Activated T-cell treated with anti-CD3 and anti-CD28 coated beads, Interleukin-2, amount 50 U/mL, for 24 hours (primary cell): ENCODE measurements at places on chromosomes 16 and 17.

DNA sequence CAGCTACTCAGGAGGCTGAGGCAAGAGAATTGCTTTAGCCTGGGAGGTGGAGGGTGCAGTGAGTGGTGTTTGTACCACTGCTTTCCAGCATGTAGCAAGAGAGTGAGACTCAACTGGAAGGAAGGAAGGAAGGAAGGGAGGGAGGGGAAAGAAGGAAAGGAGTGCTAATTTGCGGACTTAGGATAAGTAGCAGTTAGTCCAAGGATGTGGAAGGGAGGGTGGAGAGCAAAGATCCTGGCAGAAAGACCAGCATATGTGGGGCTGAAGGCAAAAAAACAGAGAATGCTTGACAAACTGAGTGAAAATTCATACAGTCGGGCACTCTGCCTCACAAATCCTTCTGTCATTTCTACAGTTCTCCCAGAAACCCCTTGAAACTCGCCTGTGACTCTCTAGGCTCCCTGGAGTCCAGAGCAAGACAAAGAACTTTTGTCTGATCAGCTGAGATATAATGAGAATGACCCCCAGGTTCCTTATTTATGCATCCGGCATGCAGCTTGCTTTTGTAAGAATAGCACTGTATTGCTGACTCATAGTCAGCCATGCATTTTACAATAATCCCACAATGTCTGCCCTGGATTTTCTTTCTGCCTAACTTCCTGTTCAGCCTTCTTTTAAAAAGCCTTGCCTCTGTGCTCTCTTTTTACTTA, 31.5 kb downstream of the CDK5RAP3 start:
- DNase-seq = no peak

DNA sequence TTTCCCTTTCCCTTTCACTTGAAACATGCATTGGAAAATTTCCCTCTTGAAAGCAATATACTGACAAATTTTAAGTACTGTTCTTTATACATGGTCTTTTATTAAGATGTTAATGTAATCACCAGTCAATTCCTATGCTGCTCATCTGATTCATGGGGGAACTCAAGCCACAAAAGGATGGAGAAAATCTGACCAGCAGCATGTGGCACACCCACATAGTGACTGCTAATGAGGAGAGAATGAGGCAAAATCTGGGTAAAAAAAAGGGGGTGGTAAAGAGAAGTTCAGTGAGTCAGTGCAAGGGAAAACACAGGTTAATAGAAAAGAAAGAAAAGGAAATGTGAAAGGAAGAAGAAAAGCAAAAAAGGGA, 11.3 kb downstream of the RFFL start:
- no peak for DNase-seq

- DNase-seq = no peak
Measured at GRCh38 chr17:67474081-67474661, 97.1 kb downstream of the PITPNC1 start.

DNA sequence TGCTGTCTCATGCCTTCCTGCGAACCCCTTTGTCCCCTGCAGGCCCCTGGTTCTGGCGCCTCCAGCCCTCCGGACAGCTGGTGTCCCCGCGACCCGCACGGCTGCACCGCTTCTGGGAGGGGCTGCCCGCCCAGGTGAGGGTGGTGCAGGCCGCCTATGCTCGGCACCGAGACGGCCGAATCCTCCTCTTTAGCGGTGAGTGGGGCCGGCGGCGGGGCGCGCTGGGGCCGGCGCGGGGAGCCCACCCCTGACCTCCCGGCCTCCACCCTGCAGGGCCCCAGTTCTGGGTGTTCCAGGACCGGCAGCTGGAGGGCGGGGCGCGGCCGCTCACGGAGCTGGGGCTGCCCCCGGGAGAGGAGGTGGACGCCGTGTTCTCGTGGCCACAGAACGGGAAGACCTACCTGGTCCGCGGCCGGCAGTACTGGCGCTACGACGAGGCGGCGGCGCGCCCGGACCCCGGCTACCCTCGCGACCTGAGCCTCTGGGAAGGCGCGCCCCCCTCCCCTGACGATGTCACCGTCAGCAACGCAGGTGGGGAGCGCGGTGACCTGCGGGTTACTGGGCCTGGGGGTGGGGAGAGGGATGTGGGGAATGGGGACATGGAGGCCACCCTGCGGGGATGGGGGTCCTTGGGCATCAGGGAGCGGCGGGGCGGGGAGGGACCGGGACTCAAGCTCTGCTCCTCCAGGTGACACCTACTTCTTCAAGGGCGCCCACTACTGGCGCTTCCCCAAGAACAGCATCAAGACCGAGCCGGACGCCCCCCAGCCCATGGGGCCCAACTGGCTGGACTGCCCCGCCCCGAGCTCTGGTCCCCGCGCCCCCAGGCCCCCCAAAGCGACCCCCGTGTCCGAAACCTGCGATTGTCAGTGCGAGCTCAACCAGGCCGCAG, 7.1 kb upstream of the IL32 start:
- peak; percentile 73 for DNase-seq

DNA sequence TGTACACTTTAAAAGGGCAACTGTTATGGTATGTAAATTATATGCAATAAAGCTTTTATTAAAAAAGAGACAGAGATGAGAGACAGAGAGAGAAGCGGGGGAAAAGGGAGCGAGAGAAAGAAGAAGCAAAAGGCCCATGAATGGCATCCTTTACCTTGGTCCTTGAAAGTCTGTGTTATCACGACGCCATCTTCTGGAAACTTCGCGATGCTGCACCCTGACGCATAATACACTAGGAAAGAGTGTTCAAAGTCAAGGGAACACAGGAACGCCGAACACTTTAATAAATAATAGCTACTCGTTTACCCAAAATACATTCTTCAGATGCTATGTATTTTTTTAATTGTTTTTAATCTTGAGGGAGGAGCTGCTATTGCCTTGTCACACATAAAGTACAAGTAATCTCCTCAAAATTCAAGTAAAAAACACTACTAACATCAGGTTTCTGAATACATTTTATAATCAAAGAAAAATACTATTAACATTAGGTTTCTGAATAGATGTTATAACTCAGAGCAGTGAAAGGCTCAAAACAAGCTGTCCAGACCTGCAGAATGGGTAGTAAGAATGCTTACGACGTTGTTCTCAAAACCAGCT, 23.0 kb upstream of the SLC38A8 start:
- peak; percentile 36 for DNase-seq

DNA sequence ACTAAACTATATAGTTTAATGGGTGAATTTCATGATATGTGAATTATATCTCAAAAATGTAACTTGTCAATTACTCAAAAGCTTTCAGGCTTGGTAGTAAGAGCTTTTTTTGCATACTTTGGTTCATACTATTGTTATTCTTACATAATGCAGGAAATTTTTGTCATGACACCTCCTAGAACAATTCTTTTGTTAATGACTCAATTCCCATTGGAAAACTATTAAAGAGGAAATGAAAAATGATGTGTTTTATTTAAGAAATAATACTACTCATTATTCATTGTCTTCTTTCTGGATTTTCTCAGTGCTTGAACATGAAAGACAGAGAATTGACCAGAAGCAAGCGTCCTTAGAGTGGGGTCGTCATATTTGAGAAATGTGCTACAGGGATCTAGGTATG, 196.4 kb upstream of the KCNJ16 start:
- DNase-seq = no peak

DNA sequence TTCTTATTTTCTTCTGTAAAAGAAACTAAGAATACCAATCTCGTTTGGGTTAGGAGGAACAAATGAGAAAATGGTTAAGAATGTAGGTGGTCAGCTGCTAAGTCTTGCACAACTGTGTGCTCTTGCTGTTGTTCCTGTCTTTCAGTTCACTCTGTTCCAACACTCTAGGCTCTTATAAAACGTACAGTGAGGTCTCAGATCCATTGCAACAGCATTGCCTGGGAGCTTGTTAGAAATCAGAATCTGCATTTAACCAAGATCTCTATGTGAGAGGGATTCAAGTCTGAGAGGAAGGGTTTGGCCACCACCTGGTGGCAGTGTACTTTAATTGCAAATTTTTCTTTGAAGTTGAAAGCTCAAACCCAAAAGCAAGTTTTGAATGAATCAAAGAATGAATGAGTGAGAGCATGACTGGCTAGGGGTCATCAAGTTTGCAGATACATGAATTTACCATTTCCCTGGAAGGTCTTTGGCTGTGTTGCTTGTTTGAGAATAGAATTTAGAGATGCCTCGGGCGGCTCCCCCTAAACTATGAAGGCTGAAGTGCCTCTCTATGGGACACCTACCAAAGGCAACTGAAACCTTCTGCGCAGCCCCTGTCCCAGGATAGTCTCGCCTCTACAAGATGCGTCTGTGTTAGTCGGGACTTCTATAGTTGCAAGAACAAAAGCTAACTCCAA, 2.5 kb downstream of the ALOX15B start:
- DNase-seq = no peak

GRCh38 chr16:67718668-67719047, 458 bp downstream of the GFOD2 start:
- no peak for DNase-seq

- no peak for DNase-seq
Measured at GRCh38 chr17:38560503-38561318, 45.0 kb downstream of the SRCIN1 start.

- no peak for DNase-seq
Measured at GRCh38 chr17:14921936-14922335, 343.2 kb downstream of the PMP22 start.

GRCh38 chr16:75096656-75097055, 19.9 kb downstream of the LDHD start:
- DNase-seq = no peak

GRCh38 chr16:30526137-30526822, at the start of gene ZNF768:
Gene ZNF768, minus strand, starts transcription at chr16:30526566. Its CDS starts 153 bp downstream, at chr16:30526413.
- no peak for DNase-seq

GRCh38 chr17:4008082-4008435, 43.8 kb upstream of the ATP2A3 start:
- DNase-seq = no peak

DNA sequence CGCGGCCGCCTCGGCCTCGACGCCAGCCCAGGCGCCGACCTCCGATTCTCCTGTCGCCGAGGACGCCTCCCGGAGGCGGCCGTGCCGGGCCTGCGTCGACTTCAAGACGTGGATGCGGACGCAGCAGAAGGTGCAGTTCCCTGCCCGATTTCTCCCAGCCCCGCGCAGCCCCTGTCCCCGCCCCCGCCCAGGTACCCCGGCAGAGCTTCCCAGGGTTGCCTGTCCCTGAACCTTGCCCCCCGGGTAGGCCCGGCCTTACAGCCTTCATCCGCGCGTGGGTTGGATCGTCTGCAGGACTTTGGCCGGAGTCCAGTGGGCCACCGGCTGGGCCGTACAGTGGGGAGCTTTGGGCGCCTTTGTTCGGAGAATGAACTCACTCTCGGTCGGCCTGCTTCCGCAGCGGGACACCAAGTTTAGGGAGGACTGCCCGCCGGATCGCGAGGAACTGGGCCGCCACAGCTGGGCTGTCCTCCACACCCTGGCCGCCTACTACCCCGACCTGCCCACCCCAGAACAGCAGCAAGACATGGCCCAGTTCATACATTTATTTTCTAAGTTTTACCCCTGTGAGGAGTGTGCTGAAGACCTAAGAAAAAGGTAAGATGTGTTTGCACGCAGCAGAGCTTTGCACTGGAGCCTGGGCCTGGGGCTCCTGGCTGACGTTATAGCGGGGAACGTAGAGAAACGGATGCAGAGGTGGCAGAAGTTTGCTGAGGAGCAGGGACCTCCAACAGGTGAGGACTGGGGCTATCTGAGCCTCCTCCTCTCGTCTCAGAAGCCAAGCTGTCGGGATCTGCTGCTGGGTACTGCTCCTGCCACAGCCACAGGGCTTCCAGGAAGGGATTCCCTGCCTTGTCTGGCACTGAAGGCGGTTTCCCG, 593 bp downstream of the GFER start:
- no peak for DNase-seq

GRCh38 chr17:2025622-2026309, 632 bp upstream of the RTN4RL1 start:
- peak; percentile 47 for DNase-seq

DNA sequence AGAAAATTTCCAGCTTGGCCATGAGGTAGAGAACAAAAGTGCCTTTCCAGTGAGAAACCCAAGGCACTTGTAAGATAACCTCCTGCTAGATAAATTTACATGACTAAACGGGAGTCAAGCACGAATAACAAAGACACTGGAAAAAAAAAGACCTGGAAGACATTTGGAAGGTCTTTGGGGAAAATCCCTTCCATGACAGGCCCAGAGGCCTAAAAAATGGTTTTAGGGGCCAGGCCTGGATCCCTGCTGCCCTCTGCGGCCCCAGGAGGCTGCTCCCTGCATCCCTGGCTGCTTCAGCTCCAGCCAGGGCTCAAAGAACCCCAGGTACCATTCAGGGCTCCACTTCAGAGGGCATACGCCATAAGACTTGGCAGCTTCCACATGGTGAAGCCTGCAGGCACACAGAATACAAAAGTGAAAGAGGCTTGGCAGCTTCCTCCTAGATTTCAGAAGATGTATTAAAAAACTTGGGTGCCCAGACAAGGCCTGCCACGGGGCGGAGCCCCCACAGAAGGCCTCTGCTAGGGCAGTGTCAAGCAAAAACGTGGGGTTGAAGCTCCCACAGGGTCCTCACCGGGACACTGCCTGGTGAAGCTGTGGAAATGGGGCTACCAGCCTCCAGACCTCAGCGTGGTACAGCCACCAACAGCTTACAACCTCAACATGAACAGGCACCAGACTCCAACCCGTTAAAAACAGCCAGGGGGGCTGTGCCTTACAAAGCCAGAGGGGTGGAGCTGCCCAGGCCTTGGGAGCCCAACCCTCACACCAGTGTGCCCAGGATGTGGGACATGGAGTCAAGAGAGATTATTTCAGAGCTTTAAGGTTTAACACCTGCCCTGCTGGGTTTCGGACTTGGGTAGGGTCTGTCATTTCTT, 77.1 kb downstream of the SDK2 start:
- DNase-seq = peak; percentile 61

- DNase-seq = no peak
Measured at GRCh38 chr17:3688852-3689261, 7.1 kb downstream of the P2RX5 start.

GRCh38 chr16:2016407-2016922, 3.1 kb upstream of the NPW start:
- no peak for DNase-seq

GRCh38 chr16:57530522-57531252, 5.7 kb downstream of the CCDC102A start:
- DNase-seq = peak; percentile 37

DNA sequence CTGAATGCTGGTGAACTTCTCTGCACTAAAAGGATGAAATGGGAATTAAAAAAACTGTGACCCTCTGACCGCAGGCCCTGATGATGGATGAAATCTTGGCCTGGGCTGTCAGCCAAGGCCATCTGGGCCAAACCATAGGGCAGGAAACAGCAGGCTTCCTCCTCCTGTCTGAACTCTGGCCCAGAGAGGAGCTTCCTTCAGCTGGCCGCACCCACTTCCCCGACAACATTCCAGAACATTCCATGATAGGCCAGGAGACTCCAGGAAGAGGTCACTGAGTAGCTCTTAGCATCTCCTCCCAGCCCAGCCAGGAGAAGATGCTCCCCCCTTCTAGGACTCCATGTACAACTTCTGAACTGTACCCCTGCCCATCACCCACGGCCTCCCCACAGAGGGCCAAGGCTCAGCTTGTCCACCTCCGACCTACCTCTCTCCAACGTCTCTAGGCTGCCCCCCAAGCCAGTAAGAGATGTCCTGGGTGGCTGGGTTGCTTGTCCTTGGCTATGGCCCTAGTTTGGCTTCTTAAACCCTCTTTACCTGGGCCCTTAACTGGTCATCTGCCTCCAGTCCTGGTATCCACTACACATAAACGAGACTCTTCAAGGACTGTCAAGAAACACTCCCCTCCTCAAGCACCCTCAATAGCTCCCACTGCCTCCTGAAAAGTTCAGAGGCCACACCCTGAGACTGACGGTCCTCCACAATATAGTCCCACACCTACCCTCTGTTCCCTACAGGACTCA, 1.7 kb downstream of the RPH3AL start:
- DNase-seq = no peak

- peak; percentile 66 for DNase-seq
Measured at GRCh38 chr16:79618692-79619050, 18.1 kb upstream of the MAF start.
